ENCODE measurements at places on chromosomes 4 and X.

- DNase-seq: no peak
Observed at GRCh38 chr4:80007745-80008149, 65.3 kb downstream of the ANTXR2 start.

DNA sequence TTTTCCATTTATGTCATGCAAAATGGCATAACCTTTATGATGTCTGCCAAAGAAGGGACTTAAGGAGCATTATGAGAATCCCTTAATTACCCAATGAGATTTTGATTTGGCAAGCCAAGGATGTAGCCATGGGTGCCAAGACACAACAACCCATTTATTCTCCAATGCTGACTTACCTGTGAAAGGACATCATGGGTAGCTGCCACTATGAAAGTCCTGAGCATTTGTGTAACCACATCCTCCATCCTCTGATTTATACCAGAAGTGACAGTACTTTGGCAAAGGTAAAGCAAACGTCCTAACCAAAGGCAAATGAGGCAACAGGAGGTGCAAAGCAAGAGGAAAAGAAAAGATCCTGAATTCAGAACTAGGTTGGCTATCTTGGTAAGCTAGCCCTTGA, 87.3 kb upstream of the EMCN start:
- no peak for DNase-seq

DNA sequence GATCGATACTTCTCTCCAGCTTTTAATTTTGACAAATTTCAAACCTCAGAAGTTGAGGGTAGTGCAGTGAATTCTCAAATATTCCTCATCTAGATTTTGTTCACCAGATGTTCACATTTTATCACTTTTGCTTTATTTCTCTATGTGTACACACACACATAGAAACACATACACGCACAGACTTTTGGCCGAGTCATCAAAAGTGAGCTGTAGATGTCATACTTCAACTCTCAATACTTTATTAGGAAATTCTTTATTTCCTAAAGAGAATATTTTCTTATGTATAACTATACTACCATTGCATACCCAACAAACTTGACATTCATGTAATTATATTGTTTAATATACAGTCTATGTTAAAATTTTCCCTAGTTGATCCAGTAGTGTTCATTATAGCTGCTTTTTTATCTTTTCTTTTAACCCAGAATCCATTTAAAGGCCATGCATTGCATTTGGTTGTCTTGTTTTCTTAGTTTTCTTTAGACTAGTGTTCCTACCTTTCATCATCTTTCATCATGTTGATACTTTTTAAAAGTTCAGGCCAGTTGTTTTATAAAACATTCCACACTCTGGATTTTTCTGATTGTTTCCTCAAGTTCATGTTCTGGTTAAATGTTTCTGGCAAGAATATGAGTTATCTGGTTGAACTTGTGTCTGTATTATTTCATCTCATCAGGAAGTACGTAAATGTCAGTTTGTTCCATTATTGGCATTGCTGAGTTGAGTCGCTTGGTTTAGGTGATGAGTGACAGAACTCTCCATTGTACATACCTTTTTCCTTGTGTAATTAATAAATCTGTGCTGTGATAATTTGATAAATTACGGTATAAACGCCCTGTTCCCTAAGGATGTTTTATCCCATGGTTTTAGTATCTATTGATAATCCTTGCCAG, 94.1 kb upstream of the TLR2 start:
- no peak for DNase-seq

GRCh38 chr4:111435986-111436744, 709.1 kb upstream of the FAM241A start:
- no peak for DNase-seq

- DNase-seq: no peak
Observed at GRCh38 chr4:41575207-41575606, 37.2 kb downstream of the LIMCH1 start.

- DNase-seq: no peak
Observed at GRCh38 chr4:94976371-94977011, 218.7 kb downstream of the BMPR1B start.

DNA sequence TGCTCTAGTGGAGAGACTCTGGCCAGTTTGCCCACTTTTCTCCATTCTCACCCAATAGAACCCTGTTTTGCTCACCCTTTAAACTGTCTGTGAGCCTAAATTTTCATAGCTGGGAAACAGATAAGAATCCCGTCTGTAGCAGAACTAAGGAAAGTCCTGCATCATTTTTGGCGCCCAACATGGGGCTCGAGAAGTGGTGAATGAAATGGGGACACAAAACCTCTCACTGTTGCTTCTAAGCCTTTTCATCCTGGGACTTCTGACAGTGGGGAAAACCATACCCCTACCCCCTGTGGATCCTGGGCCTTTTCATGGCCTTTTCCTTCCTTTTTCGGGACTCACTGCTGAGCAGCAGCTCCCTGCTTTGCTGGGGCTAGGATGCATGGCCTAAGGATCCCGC, 189.9 kb downstream of the INPP4B start:
- no peak for DNase-seq

DNA sequence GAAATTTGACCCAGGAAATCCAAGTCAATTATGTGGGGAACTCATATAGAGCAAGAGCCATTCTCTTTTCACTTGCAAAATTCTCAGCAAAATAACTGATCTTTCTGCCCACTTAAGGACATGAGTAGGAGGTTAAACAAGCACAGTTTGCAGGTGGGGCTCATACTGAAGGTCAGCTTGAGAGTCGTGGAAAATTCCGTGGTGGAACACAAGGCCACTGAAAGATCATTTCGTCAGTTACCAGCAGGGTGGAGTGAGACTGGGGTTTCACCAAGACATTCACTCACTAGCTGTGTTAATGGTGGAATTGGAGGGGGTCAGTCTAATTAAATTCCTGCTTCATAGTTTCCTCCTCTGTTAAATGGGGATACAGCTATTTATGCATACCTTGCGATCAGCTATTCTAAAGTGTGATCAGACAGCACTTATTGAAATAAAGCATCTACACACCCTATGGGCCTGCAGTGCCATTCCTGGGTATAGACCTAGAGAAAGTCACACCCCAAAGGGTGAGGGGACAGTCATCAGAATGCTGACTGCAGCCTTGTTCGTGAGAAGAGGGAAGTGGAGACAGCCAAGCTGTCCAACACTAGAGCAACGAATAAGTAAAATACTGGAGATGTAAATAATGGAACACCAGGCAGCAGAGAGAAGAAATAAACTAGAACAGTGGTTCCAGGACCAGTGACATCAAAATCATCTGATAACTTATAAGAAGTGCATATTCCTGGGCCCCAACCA, 42.7 kb upstream of the CLNK start:
- DNase-seq: no peak

- no peak for DNase-seq
Observed at GRCh38 chr4:51884606-51885005, 41.7 kb downstream of the DCUN1D4 start.

DNA sequence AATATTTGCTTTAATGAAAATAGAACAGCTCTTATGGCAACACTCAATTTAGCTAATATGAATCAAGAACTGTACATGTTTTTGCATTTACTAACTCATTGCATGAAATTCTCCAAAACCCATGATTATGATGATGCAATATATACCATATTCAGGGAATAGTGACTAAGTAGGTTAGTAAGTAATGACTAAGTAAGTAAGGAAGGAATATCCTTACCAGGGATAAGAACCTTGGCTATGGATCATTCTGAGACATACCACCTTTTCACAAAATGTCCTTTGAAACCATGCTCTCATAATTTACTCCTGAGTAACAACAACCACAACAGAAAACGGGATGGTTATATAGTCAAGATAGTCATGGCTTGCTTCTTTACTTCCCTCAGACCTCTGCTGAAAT, 1513.0 kb downstream of the STIM2 start:
- no peak for DNase-seq

- no peak for DNase-seq
Observed at GRCh38 chr4:143302536-143302935, 34.1 kb upstream of the GAB1 start.
